ENCODE measurements at places on chromosomes 5 and 9.

- no peak for DNase-seq
Measured at GRCh38 chr9:122819326-122819725, 9.1 kb downstream of the PDCL start.

DNA sequence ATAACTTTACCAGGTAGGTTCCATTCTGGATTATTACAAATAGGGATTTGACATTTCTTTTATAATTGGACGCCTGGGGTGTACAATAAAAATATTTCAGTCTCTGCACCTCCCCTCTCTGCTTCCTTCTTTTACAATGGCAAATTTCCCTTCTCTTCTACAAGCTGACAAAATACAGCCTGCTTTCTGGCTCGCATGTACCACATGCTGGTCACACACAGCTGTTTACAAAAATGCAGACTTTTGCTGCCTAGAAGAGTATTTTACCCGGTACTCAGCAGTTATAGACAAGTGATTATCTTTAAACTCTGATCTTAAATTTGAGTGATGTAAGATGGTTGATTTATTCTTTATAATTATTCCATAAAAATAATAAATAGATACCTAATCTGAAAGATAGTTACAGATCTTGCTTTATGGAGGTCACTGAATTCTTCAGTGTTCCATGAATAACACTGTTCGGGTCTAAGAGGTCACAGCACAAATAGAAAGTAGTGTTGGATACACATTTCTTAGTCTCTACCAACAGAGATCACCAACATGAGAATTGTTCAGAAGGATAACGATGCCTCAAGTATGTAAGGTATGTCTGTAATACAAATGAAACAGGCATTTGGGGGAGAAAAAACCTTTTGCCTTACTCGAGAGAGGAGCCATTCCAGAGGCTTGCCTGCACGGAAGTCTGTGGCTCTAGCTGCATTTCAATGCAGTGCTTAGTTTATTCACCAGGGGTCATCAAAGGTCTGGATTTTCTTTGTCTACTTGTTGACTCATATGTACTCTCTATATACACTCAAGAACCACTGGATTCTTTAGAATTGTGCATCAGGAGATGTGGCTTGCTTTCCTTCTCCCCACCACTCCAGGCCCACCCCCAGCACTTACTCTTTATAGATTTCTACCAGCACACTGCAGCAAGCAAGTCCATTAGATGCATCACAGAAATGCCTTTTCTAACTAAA is 206.6 kb upstream of the RFX3 start:
- DNase-seq: peak; percentile 46

- DNase-seq: no peak
Measured at GRCh38 chr5:43231977-43232376, 40.0 kb downstream of the NIM1K start.

GRCh38 chr5:139381837-139382761 is 998 bp downstream of the SLC23A1 start:
- no peak for DNase-seq

DNA sequence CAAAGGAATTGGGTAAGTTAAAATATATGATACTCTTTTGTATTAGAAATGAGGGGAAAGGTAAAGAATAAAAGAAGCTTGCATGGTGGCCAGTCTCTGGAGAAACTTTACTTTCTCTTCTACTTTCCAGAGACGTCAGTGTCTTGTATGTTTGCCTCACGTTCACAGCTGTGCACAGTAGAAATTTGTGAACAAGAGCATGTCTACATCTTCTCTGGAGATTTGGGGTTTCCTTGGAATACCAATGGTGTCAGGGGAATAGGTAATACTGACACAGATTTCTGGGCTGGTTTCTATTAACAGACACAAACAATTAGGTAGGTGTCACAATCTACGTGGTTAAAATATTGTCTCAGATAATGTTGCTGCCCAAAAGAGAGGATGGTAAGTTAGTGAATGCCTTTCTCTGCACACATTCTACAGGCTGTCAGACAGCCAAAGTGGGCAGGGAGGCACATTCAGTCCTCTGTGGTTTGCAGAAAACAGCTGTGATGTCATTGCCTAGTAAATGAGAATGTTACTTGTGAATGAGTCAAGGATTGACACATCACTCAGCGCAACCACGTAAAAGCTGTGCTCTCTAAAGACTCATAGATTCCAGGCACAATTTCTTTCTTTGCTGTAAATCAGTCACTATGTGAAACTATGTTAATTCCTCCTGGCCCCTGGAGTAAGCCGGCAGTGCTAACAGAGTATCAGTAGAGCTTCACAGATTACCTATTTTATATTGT is 397.1 kb downstream of the MAN2A1 start:
- no peak for DNase-seq

DNA sequence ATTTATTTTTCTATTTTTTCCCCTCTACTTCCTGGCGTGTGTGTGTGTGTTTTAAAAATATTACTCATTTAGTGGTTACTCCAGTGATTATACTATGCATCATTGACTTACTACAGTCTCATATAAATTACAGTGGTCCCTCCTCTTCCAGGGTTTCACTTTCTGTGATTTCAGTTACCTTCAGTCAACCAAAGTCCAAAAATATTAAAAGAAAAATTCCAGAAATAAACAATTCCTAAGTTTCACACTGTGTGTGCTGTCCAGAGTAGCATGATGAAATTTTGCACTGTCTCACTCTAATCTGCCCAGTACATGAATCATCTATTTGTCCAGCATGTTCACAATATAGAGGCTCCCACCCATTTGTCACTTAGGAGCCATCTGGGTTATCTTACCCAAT is 47.4 kb upstream of the CCDC112 start:
- DNase-seq: no peak

DNA sequence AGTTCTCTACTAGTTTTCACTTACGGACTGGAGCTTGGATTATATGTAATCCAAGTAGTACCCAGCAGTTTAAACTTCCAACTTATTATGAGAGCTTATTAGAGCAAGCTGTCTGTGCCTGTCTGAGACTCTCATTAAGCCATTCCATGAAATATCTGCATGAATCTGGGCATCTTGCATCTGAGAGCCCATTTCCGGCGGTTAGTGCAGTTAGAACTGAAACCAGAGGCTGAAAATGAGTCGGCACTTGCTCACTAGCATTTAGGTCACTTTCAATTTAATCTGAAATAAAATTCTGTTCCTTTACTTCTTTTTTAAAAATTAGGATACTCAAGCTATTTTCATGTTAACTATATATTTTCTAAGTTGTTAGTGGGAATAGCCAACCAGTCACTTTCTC is 102.2 kb downstream of the MEGF10 start:
- no peak for DNase-seq

DNA sequence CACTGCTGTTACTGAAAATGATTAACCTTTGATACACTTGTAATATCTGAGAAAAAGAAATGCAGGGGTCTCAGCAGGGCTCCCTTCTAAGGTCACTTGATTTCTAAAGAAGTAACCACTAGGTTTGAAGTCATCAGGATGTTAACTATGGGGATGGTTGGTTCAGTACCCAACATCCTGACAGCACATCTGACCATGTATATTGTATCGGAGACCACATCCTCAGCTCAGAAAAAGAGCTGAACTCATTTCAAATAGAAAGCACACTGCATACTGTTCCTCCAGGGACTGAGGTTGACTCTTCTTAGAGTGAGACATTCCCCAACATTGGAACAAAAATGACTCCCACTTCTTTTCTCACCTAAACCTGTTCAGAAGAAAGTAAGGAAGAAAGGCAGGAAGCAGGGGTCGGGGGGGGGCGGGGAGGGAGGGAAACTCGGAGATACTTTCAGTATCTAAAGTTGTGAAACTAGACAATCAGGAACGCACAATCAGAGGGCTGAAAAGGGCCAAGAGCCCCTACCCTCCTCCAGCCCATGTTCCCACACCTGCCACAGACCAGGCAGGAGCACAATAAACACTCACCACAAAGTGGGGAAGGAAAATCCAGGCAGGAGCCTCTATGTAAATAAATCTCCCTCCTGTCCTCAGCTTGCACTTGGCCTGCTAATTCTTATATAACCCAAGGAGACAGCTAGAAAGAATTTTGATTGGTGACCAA is 730 bp upstream of the GZMA start:
- DNase-seq: no peak

DNA sequence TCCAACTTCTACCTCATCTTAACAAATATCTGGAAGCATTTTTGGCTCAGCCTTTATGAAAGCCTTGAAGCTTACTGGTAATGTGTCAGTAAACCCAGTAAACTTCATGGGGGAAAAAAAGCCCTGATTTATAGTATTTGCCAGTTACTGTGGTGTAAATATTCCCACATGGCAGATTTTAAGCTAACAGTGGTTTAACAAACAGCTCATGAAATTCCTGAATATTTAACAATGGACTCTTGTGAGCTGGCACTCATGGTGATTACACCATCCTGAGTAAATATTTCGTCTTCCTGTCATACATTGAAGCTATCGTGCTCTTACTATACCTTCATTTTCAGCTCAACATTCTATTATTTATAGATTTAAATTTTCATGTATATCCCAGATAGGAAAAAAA is 57.0 kb upstream of the ACOT12 start:
- no peak for DNase-seq

- no peak for DNase-seq
Measured at GRCh38 chr5:91018200-91018599, 364.9 kb downstream of the ARRDC3 start.

- DNase-seq: no peak
Measured at GRCh38 chr9:33375841-33376321, 26.5 kb downstream of the AQP7 start.

- no peak for DNase-seq
Measured at GRCh38 chr9:121754655-121755436, 103.4 kb downstream of the DAB2IP start.

- no peak for DNase-seq
Measured at GRCh38 chr9:122444041-122444733, 33.5 kb downstream of the OR1J1 start.

- DNase-seq: no peak
Measured at GRCh38 chr5:80967500-80968181, 7.5 kb downstream of the RASGRF2 start.

DNA sequence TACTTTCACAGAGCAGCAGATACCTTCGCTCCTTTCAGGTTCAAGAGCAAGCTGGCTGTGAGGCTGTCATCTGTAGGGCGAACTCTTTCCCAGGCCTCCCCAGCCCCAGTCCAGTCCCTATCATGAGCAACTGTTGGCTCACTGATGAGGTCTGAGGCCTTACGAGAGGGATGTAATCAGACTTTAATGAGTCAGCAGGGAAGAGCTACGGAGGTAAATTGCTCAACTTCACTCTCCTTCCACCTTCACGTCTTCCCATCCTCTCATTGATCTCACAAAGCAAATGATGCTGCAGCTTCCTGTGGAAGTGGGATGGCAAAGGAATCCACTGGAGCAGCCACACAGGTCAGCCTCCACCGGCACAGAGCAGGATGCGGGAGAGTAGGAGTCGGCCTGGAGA is 130.7 kb upstream of the TBCA start:
- DNase-seq: no peak

DNA sequence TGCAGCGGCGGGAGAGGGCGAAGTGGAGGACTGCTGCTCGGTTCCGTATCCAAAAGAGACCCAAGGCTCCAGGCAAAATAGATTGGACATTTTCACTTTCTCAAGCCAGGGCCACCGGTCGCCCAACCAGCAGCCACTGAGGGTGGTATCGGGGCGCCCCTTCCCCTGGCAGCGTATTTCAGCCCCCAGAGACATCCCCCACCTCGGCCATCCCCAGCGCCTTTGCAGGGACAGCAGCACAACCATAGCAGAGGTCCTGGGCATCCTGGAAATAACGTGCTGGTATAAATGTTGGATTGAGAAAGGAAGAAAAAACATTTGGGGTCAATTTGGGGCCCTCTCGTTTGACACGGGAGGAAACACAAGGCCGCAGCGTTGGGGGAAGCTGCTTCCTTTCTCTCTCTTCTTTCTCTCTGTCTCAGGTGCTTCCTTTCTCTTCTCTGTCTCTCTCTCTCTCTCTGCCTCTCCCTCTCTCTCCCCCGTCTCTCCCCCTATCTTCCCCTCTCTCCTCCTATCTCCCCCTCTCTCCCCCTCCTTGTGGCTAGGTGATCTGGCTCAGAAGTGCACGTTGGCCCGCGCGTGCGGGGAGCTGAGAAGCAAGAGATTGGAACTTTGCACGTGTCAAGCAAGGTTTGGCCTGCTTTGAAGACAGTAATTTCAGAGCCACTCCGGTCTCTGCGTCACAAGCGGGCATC is 624 bp upstream of the RETREG1 start:
- no peak for DNase-seq

GRCh38 chr5:132074772-132075718 is 1.5 kb downstream of the CSF2 start:
- no peak for DNase-seq

- DNase-seq: no peak
Measured at GRCh38 chr5:76620166-76620565, 3.0 kb downstream of the F2RL2 start.

GRCh38 chr9:129567329-129567728 is 53.6 kb downstream of the C9orf50 start:
- no peak for DNase-seq

DNA sequence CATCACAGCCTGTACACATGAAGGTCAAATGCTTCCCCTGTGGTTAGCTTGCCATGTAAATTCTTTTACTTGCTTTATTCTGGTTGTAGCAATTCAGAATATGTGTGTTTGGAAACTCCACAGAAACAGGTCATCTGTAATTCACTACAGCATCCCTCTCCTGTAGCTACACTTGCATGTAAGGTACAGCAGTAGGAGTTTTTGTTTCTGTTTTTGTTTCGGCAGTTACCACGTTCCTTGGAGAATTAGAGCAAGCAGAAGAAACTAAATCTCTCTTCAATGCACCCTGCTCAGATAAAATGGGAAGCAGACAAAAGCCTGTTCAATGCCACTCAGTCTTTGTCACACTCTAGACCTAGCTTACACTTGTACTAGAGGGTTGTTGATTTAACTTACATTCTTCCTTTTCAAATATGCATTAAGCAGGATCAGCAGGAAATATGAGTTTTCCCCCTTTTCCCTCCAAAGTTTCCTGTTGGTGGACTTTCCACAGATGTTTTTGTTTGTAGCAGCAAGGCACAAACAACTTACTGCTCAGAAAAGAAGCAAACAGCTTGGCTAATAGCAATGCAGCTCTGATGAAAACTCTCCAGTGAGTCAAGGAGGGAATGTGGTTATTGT is 80.9 kb downstream of the YIPF5 start:
- no peak for DNase-seq

GRCh38 chr5:111667128-111667736 is 89.8 kb downstream of the NREP start:
- no peak for DNase-seq

GRCh38 chr5:6006838-6007314 is 371.5 kb downstream of the MED10 start:
- no peak for DNase-seq

DNA sequence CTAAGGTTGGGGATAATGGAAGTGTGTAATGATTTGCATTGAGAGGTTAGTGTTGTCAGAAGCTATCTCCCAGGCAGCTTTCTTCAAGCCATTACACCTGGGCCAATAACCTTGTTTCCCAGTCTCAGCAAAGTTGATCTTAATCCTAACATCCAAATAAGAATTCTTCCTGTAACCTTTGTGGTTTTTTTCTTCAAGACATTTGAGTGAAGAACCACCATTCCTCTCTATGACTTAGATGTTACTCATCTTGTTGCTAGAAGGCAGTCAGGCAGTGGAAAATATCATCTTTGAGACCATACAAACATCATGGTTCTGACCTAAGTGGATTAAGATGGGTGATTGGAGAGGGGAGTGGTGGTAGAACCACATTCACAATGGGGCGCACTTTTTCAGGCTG is 103.5 kb downstream of the NDUFAF2 start:
- no peak for DNase-seq

All from NCI-H1417 treated with DMSO at 0.1 percent for 48 hours (cell line).